ENCODE measurements at places on chromosomes 2 and 18.

DNA sequence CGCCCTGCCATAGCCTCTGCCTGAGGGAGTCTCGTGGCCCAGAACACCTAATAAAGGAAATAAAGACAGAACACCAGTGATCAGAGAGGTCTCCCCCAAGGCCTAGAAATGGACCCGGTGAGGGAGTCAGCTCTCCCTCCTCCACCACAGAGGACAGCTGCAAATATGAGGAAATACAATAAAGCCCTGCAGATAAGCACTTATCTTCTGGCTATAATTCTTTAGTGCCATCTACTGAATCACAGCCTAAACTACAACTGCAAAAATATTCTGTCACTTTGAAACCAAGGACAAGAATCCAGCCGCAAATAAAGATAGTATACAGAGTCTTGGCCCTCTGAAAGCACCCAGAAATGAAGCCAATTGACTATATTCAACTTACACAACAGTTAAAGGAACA is 42.4 kb upstream of the TACR1 start:
- no peak overlapping the region for H3K4me3 ChIP-seq
- no peaks in the 10 kb centered on the region for H3K36me3 ChIP-seq
- no peak overlapping the region for H3K27ac ChIP-seq
- no peak for DNase-seq
- H3K27me3 ChIP-seq = no peaks in the 10 kb centered on the region

- no peak overlapping the region for H3K4me3 ChIP-seq
- no peaks in the 10 kb centered on the region for H3K4me1 ChIP-seq
- H3K27ac ChIP-seq = peak overlapping the region; percentile 25
- H3K36me3 ChIP-seq = peaks cover 24% of the 10 kb centered on the region
Observed at GRCh38 chr2:219073413-219074129, 12.8 kb upstream of the IHH start.

- H3K36me3 ChIP-seq = no peaks in the 10 kb centered on the region
- DNase-seq = no peak
- H3K27ac ChIP-seq = no peak overlapping the region
- peaks cover 63% of the 10 kb centered on the region for H3K27me3 ChIP-seq
- peaks cover 26% of the 10 kb centered on the region for H3K4me1 ChIP-seq
Observed at GRCh38 chr2:212535996-212536816, 2.4 kb downstream of the ERBB4 start.

DNA sequence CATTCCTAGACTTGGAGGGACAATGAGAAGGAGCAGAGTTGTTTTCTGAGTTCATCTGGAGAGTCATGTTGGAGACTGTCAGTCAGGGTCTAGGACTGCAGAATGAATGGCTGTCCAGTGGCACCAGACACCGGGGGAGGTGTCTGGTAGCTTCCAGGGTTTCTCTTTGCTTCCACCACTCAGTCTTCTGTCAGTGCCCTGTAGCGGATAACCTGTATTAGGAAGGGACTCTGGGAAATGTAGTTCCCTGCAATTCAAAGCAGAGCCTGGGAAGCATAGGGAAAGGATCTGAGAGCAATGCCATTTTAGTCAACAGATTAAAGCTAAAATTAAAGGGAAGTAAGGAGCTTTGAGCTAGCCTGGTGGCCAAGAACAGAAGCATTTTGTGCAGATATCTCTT is 257.9 kb downstream of the THSD7B start:
- no peak overlapping the region for H3K4me3 ChIP-seq
- H3K4me1 ChIP-seq = no peaks in the 10 kb centered on the region
- DNase-seq = no peak
- H3K27ac ChIP-seq = no peak overlapping the region

GRCh38 chr2:28098501-28099225 is 208.1 kb downstream of the BABAM2 start:
- H3K36me3 ChIP-seq = peaks cover 9% of the 10 kb centered on the region
- no peaks in the 10 kb centered on the region for H3K4me1 ChIP-seq
- no peak overlapping the region for H3K4me3 ChIP-seq
- no peak overlapping the region for H3K27ac ChIP-seq
- DNase-seq = no peak
- no peaks in the 10 kb centered on the region for H3K27me3 ChIP-seq

GRCh38 chr2:46269544-46270273 is 27.5 kb upstream of the EPAS1 start:
- no peak overlapping the region for H3K27ac ChIP-seq
- H3K4me3 ChIP-seq = no peak overlapping the region
- no peaks in the 10 kb centered on the region for H3K36me3 ChIP-seq
- peaks cover under 1% of the 10 kb centered on the region for H3K27me3 ChIP-seq
- H3K4me1 ChIP-seq = peaks cover 11% of the 10 kb centered on the region
- DNase-seq = no peak

DNA sequence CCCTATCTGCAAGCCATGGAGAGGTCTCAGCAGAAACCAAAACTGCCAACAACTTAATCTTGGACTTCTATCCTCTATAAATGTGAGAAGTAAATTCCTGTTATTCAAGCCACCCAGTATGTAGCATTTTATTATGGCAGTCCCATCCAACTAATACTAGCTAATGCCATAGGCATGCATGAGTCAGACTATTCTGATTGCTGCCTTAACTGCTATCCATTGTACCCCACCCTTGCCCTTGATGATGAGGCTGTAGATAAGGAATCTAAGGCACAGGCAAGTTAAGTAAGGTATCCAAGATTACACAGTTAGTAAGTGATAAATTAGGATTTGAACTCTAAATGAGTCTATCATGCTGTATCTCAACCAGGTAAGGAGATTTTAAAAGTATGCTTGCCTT is 223.0 kb downstream of the UBE2E3 start:
- no peak overlapping the region for H3K27ac ChIP-seq
- H3K27me3 ChIP-seq = no peaks in the 10 kb centered on the region
- H3K36me3 ChIP-seq = peaks cover 9% of the 10 kb centered on the region
- peaks cover 2% of the 10 kb centered on the region for H3K4me1 ChIP-seq
- no peak for DNase-seq

DNA sequence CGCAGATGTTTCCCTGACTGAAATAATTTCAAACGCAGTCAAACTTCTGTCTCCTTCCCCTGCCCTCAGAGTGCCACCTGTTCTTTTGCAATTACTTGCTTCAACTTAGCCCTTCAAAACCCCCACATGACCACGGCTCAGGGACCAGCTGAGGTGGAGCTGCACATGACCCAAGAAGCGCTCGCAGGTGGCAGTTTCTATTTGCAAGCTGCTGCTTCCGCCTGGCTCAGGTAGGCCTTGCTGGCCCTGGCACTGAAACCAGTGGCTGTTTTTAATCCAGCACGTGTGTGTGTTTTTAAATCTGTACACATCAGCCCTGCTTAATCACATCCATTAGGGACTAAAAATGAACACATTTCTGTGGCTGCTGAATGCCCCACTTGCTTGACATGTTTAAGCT is 95.3 kb downstream of the CCDC93 start:
- H3K27ac ChIP-seq = peak overlapping the region; percentile 20
- H3K4me3 ChIP-seq = no peak overlapping the region
- H3K4me1 ChIP-seq = no peaks in the 10 kb centered on the region
- peaks cover 87% of the 10 kb centered on the region for H3K36me3 ChIP-seq
- H3K27me3 ChIP-seq = no peaks in the 10 kb centered on the region
- DNase-seq = no peak

DNA sequence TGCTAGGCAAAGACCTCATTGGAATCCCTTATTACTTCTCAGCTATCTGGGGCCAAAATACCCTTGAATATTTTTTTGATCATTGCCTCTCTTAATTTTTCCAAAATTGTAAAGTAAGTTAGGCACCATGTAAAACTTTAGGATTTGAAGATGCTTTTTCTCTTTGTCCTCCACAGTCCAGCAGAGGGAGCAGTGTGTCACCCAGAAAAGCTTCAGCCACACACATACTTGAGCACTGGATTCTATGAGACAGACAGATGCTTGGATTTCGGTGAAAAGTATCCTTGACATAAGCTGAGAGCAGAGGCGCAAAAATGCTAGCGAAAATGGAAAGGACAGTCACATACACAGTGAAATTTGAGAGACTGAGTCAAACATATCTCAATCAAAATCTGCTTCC is 74.7 kb upstream of the KCNJ3 start:
- H3K36me3 ChIP-seq = no peaks in the 10 kb centered on the region
- no peak overlapping the region for H3K4me3 ChIP-seq
- no peaks in the 10 kb centered on the region for H3K27me3 ChIP-seq
- H3K4me1 ChIP-seq = no peaks in the 10 kb centered on the region

GRCh38 chr2:222706616-222707015 is 35.2 kb downstream of the MOGAT1 start:
- no peak for DNase-seq
- H3K4me3 ChIP-seq = no peak overlapping the region
- no peaks in the 10 kb centered on the region for H3K36me3 ChIP-seq
- H3K27ac ChIP-seq = no peak overlapping the region
- peaks cover 12% of the 10 kb centered on the region for H3K27me3 ChIP-seq
- peaks cover 20% of the 10 kb centered on the region for H3K4me1 ChIP-seq

DNA sequence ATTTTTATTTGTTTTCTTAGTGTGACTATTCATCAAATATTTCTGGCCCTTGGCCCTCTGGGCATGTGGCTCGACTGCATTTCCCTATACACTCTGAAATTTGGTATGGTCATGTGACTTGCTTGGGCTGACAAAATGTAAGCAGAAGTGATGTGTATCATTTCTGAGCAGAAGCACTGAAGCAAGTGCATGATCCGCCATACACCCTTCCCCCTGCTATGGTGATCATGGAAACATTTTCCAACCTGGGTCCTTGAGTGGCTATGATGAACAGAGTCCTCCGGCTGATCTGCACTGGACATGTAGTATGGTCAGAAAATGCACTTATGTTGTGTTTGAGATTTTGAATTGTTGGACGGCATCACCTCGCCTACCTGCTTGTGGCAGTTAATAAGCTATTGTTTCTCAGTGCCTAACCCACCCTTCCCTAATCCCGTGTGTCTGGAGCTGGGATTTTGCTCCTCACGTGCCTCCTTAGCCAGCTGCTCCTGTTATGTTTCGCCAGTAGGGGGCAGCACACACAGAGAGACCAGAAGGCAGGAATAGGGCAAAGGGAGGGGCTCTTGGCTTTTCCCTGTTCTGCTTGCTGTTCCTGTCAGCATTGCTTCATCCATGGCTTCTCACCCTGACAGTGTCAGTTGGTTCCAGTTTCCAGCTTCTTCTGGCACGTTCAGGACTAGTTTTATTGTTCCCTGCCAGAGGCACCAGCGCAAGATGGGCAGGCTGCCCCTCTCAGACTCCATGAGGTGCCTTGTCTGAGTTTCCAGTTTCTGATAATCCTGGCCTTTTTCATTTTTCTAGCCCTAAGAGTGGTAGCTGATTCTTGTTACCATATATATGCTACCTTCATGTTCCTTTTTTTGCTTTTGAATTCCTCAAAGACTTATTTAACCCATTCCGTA is 207.4 kb downstream of the ARL6IP6 start:
- H3K36me3 ChIP-seq = no peaks in the 10 kb centered on the region
- H3K27ac ChIP-seq = no peak overlapping the region

DNA sequence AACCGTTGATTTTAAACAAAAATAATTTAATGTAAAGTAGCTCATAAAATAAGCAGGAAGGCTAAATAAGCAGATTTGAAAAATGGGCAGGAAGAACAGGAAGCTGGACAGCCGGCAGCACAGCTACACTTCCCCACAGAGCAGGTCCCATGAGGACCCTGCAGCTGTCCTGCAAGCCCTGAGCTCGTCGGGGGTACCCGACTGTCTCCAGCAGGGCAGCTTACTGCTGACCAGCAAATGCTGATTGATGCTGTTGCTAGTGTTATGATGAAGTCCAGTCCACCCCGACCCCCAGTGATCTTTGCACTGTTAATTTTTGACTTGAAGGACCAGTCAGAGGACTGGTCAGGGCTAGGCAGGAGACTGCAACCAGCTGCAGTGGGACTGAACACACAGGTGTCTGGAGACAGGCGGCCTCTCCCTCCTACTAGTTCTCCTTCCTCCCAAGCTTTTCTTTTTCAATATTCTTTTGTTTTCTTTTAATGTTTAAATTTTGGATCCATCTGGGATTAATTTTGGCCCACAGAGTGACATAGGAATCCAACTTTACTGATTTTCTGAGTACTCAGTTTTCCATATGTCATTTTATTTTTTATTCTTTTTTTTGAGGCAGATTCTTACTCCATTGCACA is 27.7 kb downstream of the POLE4 start:
- H3K27ac ChIP-seq = no peak overlapping the region
- H3K4me3 ChIP-seq = no peak overlapping the region
- no peak for DNase-seq
- no peaks in the 10 kb centered on the region for H3K27me3 ChIP-seq
- peaks cover 10% of the 10 kb centered on the region for H3K36me3 ChIP-seq
- peaks cover 23% of the 10 kb centered on the region for H3K4me1 ChIP-seq

- H3K27ac ChIP-seq = no peak overlapping the region
- DNase-seq = no peak
- no peaks in the 10 kb centered on the region for H3K4me1 ChIP-seq
- no peak overlapping the region for H3K4me3 ChIP-seq
Observed at GRCh38 chr2:11092701-11093335, 62.4 kb upstream of the SLC66A3 start.

DNA sequence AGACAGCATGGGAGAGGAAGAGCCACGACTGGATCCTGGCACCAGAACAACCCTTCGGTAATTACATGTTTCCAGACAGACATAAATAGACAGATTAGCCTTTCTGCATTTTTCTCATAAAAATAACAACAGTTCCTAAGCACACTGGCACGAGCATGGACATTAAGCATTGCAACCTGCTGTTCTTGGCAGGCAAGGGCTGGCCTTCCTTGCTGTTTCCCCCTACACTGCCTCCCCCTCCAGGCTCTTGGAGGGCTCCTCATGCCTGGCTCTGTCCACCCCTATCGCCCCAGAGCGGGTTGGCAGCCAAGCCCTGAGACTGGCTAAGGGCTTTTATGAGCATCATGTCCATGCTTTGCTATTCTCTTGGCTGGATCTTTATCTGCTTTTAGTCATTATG is 89.6 kb downstream of the TTC32 start:
- H3K4me1 ChIP-seq = no peaks in the 10 kb centered on the region
- no peak overlapping the region for H3K4me3 ChIP-seq
- peaks cover 18% of the 10 kb centered on the region for H3K27me3 ChIP-seq
- no peak overlapping the region for H3K27ac ChIP-seq
- no peak for DNase-seq
- no peaks in the 10 kb centered on the region for H3K36me3 ChIP-seq

DNA sequence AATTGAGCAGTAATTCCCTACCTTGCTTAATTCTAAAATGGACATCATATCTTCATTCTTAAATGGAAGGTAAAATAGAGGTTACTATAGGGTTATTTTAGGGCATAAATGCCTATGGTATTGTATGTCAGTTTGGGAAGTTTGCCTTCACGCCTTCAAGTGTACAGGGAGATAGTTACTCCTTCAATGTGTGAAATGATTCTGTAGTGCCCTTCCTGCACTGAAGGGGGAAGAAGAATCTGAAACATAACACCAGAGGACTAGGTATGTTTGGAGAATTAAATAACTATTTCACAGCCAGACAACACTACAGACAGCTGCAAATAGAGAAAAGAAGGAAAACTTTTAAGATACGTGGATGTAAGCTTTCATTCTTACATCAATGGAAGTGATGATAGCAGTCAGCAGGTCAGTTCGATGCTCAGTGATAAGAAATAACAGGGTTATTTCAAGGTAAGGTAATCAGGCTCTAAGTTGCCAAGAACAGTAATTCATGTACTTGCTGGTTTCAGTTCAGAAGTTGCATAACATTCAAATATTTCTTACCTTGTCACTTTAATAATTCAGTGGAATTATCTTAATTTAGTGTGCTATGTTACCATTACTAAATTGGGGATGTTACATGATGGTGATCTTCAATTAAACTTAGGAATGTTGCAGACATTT is 4.0 kb downstream of the PKP4 start:
- DNase-seq = no peak
- H3K4me1 ChIP-seq = peaks cover 21% of the 10 kb centered on the region
- no peaks in the 10 kb centered on the region for H3K36me3 ChIP-seq
- H3K4me3 ChIP-seq = no peak overlapping the region
- no peak overlapping the region for H3K27ac ChIP-seq
- H3K27me3 ChIP-seq = peaks cover 7% of the 10 kb centered on the region

- no peaks in the 10 kb centered on the region for H3K36me3 ChIP-seq
- H3K4me3 ChIP-seq = no peak overlapping the region
- DNase-seq = no peak
Observed at GRCh38 chr2:173062801-173063200, 12.8 kb upstream of the MAP3K20 start.

Data from stimulated activated naive B cell treated with anti-CD40 and anti-IgM and Interleukin-4, amounts not matched to agents 10 μg/mL and 1 μg/mL and 100 μg/mL, for 72 hours (primary cell).